ENCODE measurements at places on chromosomes 3 and 15. TPM values are rescaled to one million over a fixed set of nuclear protein-coding genes. Genes with fewer than 3 reads are reported as not detected.
A peak's percentile ranks its signal among the peaks of the same experiment; 100 is the strongest.

GRCh38 chr3:106824856-106825255 is 552.4 kb upstream of the CCDC54 start:
- DNase-seq, result no peak
- H3K27me3 ChIP-seq, result no peaks in the 10 kb centered on the region

The MEX3B gene
- 6.2 TPM for polyA plus RNA-seq

DNA sequence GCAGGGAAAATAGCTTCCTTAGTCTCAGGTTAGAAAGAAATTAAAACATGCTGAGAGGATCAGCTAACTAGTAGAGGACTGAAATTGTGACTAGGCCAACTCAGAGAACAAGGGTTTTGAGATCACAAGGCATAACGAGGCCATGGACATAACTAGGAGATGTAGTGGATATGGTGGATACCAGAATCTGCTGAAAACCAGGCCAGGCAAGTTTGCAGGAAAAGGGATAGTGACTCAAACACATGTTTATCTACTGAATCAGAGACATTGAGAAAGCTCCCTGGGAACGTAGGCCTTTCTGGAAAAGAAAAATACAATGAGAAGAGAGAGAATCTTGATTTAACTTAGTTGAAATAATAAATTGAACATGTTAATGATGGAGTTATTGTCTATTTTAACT is 326.5 kb upstream of the GBE1 start:
- no peaks in the 10 kb centered on the region for H3K4me1 ChIP-seq
- H3K27ac ChIP-seq, result peak overlapping the region; percentile 65
- no peaks in the 10 kb centered on the region for H3K27me3 ChIP-seq
- no peak overlapping the region for H3K4me3 ChIP-seq
- H3K36me3 ChIP-seq, result no peaks in the 10 kb centered on the region
- DNase-seq, result no peak

- no peak for DNase-seq
- no peaks in the 10 kb centered on the region for H3K27me3 ChIP-seq
- no peak overlapping the region for H3K4me3 ChIP-seq
- H3K27ac ChIP-seq, result no peak overlapping the region
- no peaks in the 10 kb centered on the region for H3K36me3 ChIP-seq
- peaks cover 5% of the 10 kb centered on the region for H3K4me1 ChIP-seq
Measured at GRCh38 chr15:39202641-39203040, 378.2 kb upstream of the THBS1 start.

The MESP2 gene
- polyA plus RNA-seq, result 0.21 TPM

GRCh38 chr3:119293871-119294695 is at the start of gene ARHGAP31:
ARHGAP31 (plus strand) TSS chr3:119294383; CDS start chr3:119294905, 522 bp downstream.
- H3K36me3 ChIP-seq, result peaks cover 8% of the 10 kb centered on the region
- H3K4me1 ChIP-seq, result peaks cover 48% of the 10 kb centered on the region
- no peaks in the 10 kb centered on the region for H3K27me3 ChIP-seq
- peak; percentile 79 for DNase-seq
- peak within 1 kb of the TSS; percentile 81 for H3K4me3 ChIP-seq

DNA sequence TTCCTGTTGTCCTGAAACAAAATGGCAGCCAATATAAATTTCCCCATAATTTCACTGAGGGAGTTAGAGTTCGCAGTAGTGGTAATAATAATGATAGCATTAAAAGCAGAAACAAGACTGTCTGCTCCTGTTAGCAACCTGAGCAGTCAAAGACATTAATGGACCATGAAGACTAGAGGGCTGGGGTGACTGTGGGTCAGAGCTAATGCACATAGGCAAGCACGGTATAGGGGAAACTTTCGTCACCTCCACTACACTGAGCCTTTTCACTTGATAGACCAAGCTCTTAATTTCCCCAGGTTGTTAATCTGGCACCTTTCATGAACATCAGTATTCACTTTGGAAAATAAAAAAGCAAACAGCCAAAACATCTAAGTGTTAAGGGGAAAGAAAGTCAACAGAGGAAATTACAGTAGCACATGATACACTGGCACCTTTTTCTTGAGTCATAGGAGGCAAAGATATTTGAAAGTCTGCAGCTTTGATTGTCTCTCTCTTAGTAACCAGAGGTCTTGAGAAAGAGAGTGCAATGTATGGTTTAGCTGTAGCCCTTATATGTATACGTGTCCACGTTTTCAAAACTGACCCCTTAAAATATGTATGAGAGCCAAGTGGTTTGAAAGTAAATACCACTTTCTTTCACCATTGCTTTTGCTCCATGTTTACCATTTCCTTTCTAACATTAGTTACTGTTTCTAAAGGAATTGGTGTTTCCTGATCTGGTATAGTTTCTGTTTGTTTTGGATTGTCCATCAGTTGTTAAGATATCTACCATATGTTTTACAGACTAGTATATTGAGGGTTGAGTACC is 104.8 kb downstream of the FILIP1L start:
- peaks cover 7% of the 10 kb centered on the region for H3K4me1 ChIP-seq
- DNase-seq, result no peak
- no peaks in the 10 kb centered on the region for H3K36me3 ChIP-seq
- H3K27ac ChIP-seq, result no peak overlapping the region
- H3K27me3 ChIP-seq, result no peaks in the 10 kb centered on the region

The ZNF660 gene
- polyA plus RNA-seq, result 1.4 TPM

The KY gene
- 1.9 TPM for polyA plus RNA-seq

The SCAANT1 gene
- not detected for polyA plus RNA-seq
